ENCODE measurements at places on chromosomes 12 and 14. TPM values are rescaled to one million over a fixed set of nuclear protein-coding genes. Genes with fewer than 3 reads are reported as not detected.

The CAPZA3 gene
- polyA plus RNA-seq = 0.05 TPM

The GRIN2B gene
- polyA plus RNA-seq = 0.02 TPM

The ANO2 gene
- 1.4 TPM for polyA plus RNA-seq

The L2HGDH gene
- 1.7 TPM for polyA plus RNA-seq

The ATL1 gene
- 2.6 TPM for polyA plus RNA-seq

The APOF gene
- not detected for polyA plus RNA-seq

The CHPT1 gene
- 34.4 TPM for polyA plus RNA-seq

The APOLD1 gene
- 13.9 TPM for polyA plus RNA-seq

The CACNA1C gene
- 0.71 TPM for polyA plus RNA-seq

The PPM1H gene
- 7.8 TPM for polyA plus RNA-seq

The SMAGP gene
- polyA plus RNA-seq = 6.5 TPM

The CBLN3 gene
- 9.5 TPM for polyA plus RNA-seq

- DNase-seq = no peak
Measured at GRCh38 chr14:74418031-74418430, 8.0 kb downstream of the SYNDIG1L start.

DNA sequence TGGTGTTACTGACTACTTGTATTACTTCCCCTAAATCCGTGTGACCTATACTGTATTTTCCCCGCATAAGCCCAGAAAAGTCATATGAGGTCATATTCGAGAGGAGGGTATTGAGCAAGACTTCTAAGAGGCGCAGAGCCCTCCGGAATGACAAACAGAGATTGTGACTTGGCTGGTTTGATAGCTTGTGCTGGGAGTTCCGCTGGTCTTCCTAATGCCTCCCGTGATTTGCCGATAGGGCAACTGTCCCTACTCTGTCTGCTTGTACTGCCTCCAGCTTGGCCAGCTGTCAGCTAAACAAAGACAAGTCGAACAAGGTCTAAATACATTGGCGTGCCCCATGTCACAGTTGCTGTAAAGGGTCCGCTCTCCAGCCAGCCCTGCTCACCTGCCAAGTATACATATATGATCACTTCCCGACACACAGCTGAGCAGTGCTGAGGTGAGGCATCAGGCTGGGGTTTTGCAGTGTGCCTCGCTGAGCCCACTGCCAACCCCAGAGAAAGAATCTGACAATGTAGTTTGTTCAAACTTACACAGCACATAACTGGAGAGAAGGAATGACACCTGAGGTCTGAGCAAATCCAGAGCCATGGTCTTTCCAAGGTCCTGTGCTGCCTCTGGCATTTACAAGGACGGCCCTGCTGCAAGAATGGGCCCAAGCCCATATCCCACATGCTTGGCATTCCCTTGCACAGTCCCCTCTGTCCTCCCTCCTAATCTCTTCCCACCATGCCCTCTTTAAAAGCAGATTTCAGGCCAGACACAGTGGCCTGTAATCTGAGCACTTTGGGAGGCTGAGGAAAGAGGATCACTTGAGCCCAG is 23.7 kb downstream of the LGMN start:
- no peak for DNase-seq

DNA sequence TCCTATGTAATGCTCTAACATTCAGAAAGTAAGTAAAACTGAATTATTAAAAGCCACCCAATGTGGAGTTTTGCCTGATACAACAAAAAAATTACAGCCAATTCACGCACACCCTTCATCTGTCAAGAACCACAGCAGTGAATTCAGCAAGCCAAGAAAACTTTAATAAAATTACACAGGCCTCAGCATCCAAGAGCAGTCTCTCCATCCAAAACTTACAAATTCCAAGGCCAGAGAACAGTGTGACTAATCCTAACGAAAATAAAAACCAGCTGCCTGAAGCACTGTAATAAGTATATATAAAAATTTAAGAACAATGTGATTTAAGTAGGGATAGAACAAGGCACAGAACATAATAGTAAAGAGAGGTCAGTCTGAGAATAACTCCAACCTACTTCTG is 54.2 kb downstream of the SIX6 start:
- DNase-seq = no peak

DNA sequence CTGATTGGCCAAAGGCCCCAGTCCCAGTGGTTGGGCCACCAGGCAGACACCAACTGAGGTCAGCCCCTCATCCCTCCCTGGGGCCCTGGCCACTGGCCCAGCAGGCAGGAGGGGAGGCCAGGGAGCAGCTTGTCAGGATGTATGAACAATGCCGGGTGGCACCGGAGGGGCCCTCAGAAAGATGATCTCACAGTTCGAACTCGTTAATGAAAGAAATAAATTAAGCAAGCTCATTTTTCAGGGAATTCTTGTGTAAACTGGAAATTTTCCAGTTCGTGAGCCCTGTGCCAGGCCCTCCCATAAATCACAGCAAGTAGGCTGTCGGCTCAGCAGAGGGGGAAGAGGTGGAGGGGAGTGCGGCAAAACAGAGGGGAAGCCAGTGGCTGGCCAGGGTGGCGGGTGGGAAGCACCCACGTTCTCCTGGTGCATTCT is 177.0 kb upstream of the VASH1 start:
- no peak for DNase-seq

- DNase-seq = peak; percentile 43
Measured at GRCh38 chr12:96578526-96579125, 89.2 kb downstream of the CFAP54 start.

DNA sequence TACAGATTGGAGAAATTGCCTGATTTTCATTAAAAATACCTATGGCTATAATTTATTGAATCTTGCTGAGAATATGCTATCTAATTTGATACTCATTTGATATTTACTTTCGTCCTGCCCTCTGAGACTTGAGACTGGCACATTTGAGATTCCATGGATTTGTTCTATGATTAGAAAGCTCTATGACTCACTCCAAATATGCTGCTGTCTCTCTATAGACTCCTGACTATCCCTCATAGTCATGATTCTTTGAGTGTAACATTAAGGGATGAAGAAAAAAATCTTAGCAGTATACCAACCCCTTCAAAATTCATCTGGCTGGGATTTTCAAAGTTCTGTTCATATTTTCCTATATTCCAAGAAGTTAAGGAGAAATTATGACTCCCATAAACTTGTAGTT is 191.9 kb downstream of the LRIG3 start:
- DNase-seq = no peak

DNA sequence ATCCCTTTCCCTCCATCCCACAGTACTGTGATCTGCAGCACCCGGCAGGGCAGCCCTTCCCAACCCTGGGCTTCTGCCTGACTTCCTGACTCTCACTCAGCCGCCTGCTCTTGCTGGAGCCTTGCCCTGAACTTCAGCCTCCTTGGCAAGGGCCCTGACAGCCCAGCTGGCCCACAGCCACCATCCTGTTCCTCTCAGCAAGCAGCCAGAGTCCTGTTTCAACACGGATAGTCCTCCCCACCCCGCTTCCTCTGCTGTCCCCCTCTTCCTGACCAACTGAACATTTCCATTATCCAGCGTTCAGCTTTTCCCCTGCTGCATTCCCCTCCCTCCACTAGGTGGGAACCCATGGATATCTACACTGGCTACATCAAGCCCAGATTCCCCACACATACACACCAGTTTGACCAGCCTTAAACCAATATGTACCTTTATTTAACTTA is 74.0 kb upstream of the MDM1 start:
- peak; percentile 11 for DNase-seq

DNA sequence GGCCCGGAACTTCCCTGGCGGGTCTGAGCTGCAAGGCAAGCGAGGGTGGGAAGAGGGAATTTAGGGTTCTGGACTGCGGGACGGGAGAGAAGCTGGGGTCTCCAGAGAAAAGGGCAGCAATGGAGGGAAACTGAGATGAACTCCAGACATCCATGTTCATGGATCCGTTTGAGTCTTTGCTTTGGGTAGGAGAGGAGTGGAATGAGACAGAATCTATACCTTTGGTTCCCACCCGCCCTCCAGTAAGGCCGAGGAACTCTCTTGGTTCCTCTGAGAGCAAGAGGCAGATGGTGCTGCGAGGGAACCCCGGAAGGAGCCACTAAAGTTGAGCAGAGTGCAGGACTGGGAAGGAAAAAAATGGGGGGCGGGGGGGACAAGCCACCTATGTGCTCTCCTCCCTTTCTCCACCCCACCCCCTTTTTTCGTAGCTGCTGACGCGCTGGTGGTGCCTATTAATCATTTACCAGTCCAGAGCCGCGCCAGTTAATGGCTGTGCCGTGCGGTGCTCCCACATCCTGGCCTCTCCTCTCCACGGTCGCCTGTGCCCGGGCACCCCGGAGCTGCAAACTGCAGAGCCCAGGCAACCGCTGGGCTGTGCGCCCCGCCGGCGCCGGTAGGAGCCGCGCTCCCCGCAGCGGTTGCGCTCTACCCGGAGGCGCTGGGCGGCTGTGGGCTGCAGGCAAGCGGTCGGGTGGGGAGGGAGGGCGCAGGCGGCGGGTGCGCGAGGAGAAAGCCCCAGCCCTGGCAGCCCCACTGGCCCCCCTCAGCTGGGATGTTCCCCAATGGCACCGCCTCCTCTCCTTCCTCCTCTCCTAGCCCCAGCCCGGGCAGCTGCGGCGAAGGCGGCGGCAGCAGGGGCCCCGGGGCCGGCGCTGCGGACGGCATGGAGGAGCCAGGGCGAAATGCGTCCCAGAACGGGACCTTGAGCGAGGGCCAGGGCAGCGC is 1.2 kb downstream of the SSTR1 start:
- DNase-seq = no peak

DNA sequence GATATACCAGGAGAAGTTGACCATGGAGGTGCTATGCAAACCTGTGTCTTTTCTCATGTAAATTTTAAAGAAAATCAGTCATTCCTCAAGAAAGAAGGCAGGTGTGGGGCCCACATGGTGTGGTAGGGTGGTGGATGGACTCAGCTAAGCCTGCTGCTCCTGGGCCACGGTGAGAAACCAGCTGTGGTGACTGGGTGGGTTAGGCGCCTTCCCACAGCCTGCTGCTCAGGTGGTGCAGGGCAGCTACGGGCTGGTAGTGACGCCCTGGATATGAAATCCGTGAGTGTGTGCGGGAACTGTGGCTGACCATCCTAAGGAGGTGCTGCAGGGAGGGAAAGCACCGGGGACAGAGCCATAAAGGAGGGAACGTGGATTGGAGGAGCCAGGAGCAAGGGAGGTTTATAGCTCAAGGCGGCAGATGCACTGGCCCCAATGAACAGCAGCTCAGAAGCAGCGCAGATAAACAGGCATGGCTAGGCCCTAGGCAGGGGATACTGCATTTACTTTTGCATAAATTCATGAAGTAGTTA is 408.8 kb downstream of the FUT8 start:
- DNase-seq = no peak

DNA sequence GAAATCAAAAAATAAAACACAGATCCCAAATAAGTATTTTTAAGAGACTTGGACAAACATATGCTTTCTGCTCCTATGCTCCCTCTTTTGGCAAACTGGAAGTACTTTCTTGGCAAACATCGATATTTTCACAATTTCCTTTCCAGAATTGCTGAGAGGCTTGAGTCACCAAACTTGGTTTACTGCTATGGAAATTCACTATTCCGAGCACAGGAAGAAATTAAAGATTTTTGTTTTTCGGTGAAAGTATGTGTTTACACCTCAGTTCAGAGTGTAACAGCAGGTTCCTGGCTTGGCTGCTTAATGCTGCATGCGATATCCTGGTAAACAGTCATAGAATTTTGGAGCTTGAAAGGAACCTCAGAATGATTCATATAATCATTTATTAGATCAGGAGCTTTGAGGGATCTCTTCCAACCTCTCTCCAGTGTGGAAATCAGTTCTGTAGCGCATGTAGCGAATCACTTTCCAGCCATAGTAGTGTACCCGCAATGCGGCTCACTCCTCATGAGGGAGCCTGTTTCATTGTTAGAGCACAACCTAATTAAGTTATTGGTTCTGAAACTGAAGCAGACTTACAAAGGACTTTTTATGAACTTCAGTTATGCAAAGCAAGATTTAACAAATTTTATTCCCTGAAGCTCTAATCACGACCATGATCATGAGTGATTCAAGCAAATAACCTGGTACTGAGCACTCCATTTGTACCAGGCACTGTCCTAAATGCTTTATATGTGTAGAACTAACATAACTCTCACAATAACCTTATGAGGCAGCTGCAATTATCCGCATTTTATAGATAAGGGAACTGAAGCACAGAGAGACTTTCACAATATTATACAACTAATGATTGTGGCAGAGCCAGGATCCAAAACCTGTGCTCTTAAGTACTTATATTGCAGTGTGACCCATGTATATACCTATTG is 56.4 kb upstream of the ATP2A2 start:
- DNase-seq = no peak

GRCh38 chr12:2998789-2999264 is 39.6 kb downstream of the TEAD4 start:
- no peak for DNase-seq

DNA sequence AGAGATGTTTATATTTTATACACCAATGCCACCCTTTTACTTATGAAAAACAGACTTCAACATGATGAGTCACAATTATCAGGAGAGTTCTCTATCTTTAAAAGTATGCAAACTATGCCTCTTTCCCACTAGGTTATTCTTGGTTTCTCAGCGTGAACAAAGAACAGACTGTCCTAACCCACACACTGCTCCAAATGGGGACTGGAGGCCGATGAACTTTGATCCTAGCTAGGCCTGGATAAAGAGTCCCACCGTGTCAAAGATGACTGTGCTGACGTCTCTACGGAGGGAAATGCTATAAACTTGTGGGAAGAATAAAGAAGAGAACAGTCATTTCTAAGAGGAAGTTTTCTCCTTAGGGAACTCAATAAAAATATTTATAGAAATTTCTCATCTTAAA is 160.1 kb downstream of the EPS8 start:
- no peak for DNase-seq

- DNase-seq = no peak
Measured at GRCh38 chr12:86787419-86787818, 531.2 kb upstream of the MGAT4C start.

GRCh38 chr14:37194698-37195097 is 3.0 kb upstream of the MIPOL1 start:
- DNase-seq = no peak

- DNase-seq = no peak
Measured at GRCh38 chr12:8742501-8742900, 44.7 kb downstream of the RIMKLB start.

GRCh38 chr12:100706033-100706432 is 88.5 kb upstream of the ANO4 start:
- DNase-seq = no peak

- DNase-seq = no peak
Measured at GRCh38 chr12:6612652-6613014, 5.5 kb upstream of the CHD4 start.

DNA sequence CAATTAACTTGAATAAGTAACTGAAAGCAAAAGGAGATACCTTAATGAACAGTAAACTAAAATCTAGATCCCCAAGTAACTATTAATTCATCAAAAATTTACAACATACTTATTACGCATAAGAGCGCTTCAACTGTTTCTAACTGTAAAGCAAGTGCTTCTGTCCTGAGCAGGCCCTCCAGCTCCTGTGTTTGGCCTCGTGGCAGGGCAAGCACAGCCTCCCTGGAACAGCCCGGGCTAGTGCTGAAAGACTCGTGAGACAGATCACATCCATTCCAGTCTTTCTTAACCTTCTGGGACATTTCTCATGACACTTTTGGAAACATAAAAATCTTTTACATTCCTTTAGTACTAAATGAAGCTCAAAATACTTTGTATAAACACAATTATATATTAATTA is 178.8 kb upstream of the ABCD2 start:
- DNase-seq = no peak

- DNase-seq = no peak
Measured at GRCh38 chr12:103468837-103469236, 26.9 kb downstream of the C12orf42 start.

GRCh38 chr14:90454041-90455000 is 57.5 kb downstream of the CALM1 start:
- DNase-seq = peak; percentile 52

GRCh38 chr12:96617178-96617577 is 127.8 kb downstream of the CFAP54 start:
- no peak for DNase-seq
